ENCODE measurements at places on chromosomes 5 and 9.

DNA sequence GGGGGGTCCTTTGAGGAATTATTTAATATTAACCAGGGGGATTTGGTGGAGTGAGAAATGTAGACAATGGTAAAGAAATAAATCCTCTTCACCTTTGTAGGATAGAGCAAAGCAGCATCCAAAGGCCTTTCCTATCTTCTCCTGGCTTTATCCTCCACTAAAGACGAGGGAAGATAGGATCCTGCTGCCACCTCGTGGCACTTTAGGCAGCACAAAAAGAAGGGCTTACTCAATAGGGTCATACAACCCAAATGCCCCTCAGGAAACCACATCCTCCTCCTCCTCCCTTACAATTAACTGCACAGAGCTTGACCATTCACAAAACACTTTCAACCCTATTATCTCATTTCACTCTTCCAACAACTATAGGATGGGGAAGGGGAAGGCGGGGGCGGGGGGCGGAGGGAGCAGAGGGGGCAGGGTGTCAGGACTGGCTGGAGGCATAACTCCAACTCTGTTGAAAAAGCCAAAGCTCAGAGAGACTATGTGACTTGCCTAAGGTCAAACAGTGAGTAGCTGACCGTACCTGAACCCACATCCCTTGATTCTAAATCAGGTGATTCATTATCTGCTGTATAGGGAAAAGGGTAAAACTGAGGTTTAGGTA lies 45.4 kb upstream of the MYOT start:
- DNase-seq: peak; percentile 11

- DNase-seq: no peak
Measured at GRCh38 chr9:124420991-124421543, 5.8 kb upstream of the PSMB7 start.

GRCh38 chr9:104915753-104916152 lies 12.2 kb downstream of the ABCA1 start:
- no peak for DNase-seq

GRCh38 chr9:89803403-89803802 lies 198.6 kb downstream of the GADD45G start:
- DNase-seq: no peak

- no peak for DNase-seq
Measured at GRCh38 chr9:130034570-130034969, 8.4 kb downstream of the FNBP1 start.

DNA sequence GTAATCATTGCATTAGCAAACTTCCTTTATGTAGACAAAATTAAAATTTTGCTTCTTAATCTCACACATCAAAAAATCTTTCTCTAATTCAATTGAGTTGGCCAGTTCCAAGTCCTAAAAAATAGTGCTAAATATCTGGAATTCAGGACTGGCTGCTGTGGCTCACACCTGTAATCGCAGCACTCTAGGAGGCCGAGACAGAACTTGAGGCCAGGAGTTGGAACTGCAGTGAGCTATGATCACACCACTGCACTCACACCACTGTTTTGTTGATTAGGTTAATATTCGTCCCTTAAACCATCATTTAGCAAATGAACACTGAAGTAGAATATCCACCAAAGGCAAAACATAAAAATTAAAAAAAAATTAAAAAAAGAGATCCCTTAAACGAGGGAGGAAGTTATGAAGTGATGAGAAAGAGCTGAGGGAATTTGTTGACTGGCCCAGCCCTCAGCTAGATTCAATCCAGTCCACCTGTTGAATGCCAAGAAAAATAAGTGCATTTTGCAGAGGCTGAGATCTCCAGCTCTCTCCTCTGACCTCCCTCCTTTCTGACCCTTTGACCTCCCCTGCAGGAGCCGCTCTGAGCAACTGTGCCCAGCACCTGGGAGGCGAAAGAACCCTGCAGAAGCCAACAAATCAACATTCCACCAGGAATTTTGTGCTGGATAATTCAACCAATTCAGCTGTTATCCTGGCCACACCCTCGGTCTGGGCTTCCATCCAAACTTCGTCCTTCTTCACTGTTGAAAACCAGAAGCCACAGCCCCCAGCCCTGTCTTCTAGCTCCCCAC lies 96.8 kb downstream of the OR2K2 start:
- no peak for DNase-seq

DNA sequence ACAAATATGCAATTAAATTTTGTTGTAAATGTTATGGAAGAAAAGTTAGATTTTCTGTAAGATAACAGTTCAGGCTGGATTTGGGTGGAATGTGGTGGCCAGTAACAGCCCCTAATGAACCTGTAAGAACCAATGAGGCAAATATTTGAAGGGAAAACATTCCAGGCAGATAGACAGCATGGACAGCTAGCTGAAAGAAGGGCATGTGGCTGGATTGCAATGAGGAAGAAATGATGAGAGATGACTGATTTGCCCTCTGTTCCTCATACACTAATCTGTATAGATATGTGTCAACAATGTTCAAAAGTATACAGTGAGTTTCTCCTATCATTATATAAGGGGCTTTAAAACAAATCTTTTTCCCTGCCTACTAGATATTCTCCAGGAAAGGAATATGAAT lies 58.8 kb downstream of the MAN2A1 start:
- no peak for DNase-seq

DNA sequence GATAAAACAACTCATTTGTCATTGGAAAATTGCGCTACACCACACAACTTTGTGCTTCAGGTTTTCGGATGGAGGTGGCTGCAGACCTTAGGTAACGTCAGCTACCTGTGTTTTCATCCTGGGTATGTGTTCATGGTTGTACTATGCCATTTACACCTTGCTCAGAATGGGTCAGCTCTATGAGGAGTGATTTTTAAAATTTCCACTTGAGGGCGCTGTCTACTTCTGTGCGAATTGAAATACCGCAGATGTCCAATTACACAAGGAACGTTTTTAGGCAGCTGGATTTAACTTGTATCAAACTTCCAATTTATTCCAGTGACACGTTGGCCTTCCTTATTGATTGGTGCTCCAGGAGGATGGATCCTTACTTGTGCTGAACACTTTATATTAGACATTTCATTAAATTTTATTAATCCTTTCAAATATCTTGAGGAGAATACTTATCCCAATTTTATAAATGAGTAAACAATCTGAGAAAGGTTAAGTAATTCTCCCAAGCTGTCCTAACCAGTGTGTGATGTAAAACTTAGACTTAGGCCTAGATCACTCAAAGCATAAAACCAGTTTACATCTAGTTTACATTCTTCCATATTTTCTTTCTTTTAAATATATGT lies 23.4 kb downstream of the DMRTA1 start:
- DNase-seq: no peak

- DNase-seq: no peak
Measured at GRCh38 chr5:9263656-9264055, 282.2 kb downstream of the SEMA5A start.

- no peak for DNase-seq
Measured at GRCh38 chr5:66551338-66551737, 44.9 kb upstream of the MAST4 start.

GRCh38 chr9:96665789-96666188 lies 10.7 kb upstream of the PRXL2C start:
- no peak for DNase-seq

DNA sequence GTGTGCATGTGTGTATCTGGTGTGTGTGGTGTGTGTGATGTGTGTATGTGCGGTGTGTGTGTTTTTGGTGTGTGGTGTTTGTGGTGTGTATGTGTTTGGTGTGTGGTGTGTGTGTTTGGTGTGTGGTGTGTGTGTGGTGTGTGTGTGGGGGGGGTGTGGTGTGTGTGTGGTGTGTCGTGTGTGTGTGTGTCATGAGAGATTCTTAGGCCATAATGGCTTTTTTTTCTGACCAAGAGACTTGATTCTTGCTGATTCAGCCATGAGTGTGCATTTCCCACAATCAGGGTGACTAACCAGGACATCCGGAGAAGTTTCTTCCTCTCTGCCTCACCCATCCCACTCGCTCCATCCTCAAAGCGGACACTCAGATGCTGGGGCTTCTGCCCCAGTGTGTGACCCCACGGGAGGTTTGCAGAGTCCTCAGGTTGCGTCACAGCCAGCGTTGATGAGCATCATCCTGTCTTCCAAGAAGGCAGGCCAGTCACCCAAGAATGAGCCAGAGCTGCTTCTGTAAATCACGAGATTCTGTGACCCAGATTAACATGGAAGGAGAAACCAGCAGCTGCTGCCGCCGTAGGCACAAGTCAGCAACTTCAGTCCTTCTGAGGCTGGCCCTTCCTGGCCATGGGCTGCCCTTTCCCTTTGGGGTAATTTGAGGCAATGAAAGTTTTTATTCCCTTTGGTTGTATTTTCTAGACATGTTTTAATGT lies 12.5 kb upstream of the CTSL start:
- peak; percentile 88 for DNase-seq

- DNase-seq: no peak
Measured at GRCh38 chr5:172348084-172348483, 64.5 kb upstream of the UBTD2 start.

DNA sequence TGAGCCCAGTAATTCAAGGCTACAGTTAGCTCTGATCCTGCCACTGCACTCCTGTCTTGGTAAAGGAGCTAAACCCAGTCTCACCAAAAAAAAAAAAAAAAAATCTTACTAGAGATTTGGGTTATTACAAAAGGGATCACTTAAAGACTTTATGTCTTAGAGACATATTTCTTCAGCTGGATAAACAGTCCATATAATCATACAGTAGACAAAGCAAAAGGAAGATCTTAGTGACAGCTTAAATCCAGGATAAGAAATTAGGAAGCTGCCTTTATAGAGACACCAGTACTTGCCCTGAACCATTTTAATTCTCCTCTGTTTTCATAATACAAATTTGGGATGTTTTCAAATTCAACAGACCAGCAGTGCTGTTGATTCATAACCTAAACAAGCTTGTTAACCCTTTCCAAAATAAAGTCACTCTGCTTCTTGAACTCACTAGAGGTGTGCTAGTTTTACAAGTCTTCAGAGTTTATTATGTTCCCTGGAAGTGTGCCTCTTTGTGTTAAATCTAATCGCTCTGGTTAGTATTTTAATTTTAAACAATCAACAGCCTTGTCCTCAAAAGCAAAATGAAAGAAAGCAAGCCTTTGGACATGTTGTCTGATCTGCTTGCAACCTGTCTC lies 255.5 kb downstream of the ARRDC3 start:
- no peak for DNase-seq

GRCh38 chr5:16615741-16616535 lies 859 bp downstream of the RETREG1 start:
- no peak for DNase-seq

DNA sequence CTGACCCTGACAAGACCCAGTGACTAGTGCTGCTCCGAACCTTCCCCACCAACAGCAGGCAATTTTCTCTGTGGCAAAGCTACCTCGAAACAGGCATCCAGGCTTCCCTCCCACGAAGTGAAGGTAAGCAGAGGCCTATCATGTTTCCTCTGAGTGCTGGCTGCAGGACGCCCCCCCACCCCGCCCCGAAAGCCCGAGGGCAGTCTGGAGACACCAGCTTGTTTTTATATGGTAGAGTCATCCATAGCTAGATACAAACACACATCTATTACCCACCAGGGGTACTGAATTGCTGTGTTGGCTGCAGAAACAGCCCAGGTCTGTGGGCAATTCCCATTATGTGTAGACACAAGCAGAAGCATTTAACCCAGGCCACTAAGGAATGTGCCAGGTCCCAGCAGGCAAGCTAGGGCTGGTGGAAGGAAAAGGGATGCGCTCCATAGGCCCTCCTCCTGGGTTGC lies 40.4 kb downstream of the LIX1 start:
- peak; percentile 5 for DNase-seq

DNA sequence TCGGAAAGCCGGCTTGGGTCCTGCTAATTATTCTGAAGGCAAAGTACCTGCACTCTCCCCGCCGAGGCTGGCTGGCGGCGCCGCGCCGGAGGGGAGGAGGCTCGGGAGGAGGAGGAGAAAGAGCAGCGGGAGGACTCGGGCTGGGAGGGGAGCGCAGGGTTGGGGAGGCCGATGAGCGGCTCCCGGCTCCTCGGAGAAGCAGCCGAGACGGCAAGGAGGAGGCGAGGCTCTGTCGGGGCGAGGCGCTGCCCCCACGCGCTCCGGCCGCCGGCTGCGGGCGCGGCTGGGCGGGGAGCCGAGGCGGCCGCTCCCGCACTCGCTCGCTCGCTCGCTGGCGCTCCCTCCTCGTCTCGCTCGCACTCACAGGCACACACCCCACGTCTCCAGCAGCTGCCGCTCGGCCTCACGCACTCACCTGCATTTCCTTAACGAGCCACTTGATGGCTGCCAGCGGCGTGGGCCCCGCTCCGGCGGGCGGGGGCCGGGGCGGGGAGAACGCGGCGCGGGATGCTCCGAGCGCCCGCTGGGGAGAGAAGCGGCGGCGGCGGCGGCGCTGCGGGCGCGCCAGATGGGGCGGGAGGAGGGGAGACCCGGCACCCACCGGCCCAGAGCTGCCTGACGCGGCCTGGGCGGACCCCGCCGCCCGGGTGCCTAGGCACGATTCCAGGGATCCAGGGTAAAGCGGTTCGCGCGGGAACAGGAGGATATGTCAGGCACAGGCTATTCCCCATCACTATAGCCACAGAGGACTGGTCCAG lies at the start of gene PTPRD:
PTPRD (minus strand) TSS at position 362 of the 758 bp plus-strand sequence.
- peak; percentile 88 for DNase-seq
